Activated T-helper 1 cell treated with anti-CD3 and anti-CD28 coated beads, Interleukin-12 subunit alpha, Interleukin-12 subunit beta, Interleukin-2, Interleukin-4 antibody, amounts not matched to agents 30 ng/mL and 10 ng/mL and 1 ng/mL, durations not matched to agents 14 hours and 24 hours and 36 hours (primary cell): ENCODE measurements at places on chromosomes 13 and 19.

DNA sequence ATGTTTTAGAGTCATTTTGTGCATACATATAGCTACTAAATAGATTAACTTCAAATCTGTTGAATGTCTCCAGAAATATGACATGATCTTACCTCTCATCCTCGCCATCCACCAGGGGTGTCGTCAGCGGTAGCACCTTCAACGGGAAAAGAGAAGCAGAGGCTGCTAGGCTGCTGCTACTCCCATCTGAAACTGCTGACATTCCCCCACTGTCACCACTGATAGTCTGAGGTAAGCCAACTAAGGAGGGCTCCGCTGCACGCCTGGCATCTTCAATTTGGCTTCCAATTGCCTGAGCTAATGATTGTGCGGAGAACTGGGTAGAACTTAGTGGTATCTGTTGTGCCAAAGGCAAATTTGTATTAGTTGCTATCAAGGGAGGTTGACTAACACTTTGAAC lies 3.1 kb downstream of the TSC22D1 start:
- DNase-seq: no peak
- H3K27me3 ChIP-seq: peaks cover 28% of the 10 kb centered on the region
- peaks cover 34% of the 10 kb centered on the region for H3K4me1 ChIP-seq
- no peak overlapping the region for H3K4me3 ChIP-seq
- H3K36me3 ChIP-seq: peaks cover 12% of the 10 kb centered on the region

GRCh38 chr19:4606921-4607678 lies 32.2 kb upstream of the TNFAIP8L1 start:
- no peak overlapping the region for H3K4me3 ChIP-seq
- no peak overlapping the region for H3K27ac ChIP-seq
- no peak for DNase-seq
- H3K36me3 ChIP-seq: no peaks in the 10 kb centered on the region
- no peaks in the 10 kb centered on the region for H3K4me1 ChIP-seq

DNA sequence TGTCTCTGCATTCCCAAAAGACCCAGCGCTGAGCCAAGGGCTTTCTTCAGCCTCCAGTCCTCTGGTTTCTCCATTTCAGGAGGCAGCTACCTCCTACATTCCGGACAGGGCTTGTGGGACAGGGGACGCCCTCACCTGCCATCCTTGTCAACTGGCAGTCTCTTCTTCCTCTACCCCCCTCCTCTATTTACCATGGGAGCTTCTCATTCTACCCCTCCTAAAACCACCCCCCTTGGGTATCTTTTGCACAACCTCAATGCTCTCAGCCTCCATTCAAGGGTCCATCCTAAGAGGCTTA lies 43.8 kb downstream of the ZNF93 start:
- H3K27me3 ChIP-seq: no peaks in the 10 kb centered on the region
- H3K4me1 ChIP-seq: no peaks in the 10 kb centered on the region
- no peak overlapping the region for H3K27ac ChIP-seq
- no peak for DNase-seq

- no peaks in the 10 kb centered on the region for H3K4me1 ChIP-seq
- DNase-seq: no peak
- H3K36me3 ChIP-seq: no peaks in the 10 kb centered on the region
- H3K27ac ChIP-seq: no peak overlapping the region
Observed at GRCh38 chr13:97946951-97947588, 6.4 kb upstream of the IPO5 start.

DNA sequence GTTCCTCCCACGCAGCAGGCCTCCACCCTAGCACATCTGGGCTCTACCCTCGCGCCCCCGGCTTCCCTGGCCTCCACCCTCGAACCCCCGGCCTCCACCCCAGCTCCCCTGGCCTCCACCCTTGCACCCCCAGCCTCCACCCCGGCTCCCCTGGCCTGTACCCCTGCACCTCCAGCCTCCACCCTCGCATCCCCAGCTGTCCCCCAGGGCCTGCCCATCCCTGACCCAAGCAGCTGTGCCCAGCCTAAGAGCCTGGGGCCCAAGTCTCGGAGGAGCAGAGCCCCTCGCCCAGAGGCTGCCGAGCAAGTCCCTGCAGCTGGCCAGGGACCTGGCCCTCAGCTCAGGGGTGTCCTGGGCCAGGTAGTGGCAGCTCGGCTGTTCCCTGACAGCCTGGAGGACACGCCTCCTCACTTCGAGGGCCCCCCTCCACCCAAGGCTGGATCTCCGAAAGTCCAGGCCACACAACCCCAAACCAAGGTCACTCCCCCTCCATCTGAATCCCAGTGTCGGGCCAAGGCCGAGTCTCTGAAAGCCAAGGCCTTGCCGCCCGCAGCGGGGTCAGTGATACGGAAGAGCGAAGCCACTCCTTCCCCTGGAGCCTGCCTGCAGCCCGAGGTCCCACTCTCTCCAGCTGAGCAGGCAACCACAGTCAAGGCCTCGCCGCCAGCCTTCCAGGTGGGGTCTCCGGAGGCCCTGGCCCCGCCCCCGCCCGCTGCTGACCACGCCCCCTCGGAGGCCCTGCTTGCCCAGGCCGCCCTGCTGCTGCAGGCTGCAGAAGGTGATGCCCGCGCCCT lies 7.9 kb upstream of the ARHGAP33 start:
- H3K27me3 ChIP-seq: no peaks in the 10 kb centered on the region
- no peak overlapping the region for H3K4me3 ChIP-seq
- peaks cover 17% of the 10 kb centered on the region for H3K36me3 ChIP-seq
- H3K27ac ChIP-seq: no peak overlapping the region
- no peaks in the 10 kb centered on the region for H3K4me1 ChIP-seq

DNA sequence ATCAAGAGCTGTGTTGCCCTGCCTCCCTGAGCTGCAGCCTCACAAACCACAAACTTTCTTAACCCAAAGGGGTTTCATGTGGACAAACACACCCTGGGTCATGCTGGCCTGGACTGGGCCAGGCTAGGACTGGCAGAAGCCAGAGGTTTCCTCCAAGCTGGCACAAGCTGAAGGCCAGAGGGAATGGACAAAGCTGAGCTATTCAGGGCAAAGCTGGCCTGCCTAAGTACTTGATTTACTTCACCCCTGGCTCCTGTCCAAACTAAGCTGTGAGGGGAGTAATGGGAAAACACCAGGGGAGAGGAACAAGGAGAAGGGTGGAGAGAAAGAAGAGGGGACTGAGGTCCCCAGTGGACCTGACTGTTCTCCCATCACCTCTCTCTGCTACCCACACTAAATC lies 6.2 kb downstream of the CPAMD8 start:
- H3K27ac ChIP-seq: no peak overlapping the region
- H3K4me1 ChIP-seq: no peaks in the 10 kb centered on the region
- DNase-seq: no peak
- H3K4me3 ChIP-seq: no peak overlapping the region
- H3K36me3 ChIP-seq: no peaks in the 10 kb centered on the region

GRCh38 chr13:53683608-53684007 lies 655.0 kb downstream of the OLFM4 start:
- no peak overlapping the region for H3K4me3 ChIP-seq
- DNase-seq: no peak
- no peaks in the 10 kb centered on the region for H3K27me3 ChIP-seq

GRCh38 chr13:110525328-110526319 lies 35.9 kb downstream of the RAB20 start:
- H3K4me1 ChIP-seq: peaks cover 20% of the 10 kb centered on the region
- H3K4me3 ChIP-seq: no peak overlapping the region
- DNase-seq: no peak

DNA sequence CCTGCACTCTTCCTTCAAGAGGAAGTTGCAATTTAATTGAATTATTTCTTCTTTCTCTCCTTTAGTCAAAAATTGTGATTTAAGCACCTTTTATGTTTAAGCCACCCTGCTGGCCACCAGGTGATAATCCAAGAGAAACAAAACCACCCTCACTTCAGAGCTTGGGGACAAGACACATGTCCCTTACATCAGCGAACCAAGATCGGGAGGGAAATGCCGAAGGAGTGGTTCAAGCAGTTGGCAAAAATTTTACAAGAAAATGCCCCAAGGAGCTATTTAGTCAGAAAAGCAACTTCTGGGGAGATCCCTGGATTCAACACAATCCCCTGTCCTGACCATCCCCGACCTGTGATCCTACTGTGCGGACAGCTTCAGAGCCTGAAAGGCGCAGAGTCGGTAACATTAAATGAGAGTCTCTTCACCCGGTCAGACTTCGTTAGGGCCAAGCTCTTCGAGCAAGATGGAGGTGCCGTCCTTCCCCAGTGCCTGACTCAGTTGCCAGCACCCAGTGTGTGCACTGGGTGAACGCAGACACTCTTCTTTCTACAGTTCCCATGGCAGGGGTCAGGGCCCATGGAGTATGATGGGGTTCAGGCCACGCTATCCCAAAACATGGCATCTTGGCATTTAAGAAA lies 78.6 kb upstream of the TM9SF2 start:
- H3K4me3 ChIP-seq: no peak overlapping the region
- H3K4me1 ChIP-seq: peaks cover 70% of the 10 kb centered on the region
- H3K27me3 ChIP-seq: peaks cover 4% of the 10 kb centered on the region

DNA sequence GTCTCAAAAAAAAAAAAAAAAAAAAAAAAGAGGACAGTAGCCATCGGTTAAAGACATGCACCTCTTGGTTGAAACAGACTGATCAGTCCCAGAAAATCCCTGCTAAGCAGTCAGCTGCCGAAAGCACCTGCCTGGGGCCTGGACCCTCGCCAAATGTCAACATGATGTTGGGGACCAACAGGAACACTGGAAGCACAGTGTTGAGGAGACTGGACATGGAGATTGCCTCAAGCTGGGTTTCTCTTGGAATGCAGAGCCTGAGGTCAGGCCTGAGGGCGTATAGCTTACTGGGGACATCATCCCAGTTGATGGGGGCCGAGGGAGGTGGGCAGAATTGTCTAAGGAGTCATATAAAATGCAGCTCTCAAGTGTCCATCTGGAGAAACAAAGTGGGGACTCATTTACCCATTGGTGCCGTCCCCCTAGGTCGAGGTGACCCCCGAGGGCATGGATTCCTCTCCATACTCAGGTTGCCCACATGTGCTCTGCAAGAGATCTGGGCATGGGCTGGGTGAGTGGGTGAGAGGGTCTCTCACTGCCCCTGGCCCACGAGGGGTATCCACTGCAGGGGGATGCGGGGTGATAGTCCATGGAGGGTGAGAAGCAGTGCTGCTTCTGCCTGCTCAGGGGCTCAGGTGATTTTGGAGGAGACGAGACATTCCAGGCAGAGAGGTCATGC lies 164.5 kb downstream of the URI1 start:
- peaks cover 9% of the 10 kb centered on the region for H3K27me3 ChIP-seq
- no peak overlapping the region for H3K27ac ChIP-seq
- H3K4me3 ChIP-seq: no peak overlapping the region
- no peaks in the 10 kb centered on the region for H3K36me3 ChIP-seq

DNA sequence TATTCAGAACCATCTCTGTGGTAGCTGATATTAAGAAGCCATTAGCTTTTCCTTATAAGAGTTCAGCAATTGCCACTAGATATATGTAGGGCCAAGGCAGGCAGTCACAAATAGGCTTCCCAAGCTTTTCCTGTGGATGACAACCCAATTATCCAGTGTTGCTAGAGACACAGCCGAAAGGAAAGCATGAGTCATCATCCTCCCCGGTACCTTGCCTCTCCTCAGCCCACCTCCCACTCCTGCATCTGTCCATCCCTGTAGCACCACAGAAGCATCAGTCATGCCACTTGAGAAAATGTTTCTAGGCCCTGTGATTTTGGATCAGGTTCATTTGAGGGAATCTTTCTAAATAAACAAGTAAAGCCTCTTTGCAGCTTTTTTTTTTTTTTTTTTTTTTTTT lies 204.3 kb downstream of the DNAJC15 start:
- peaks cover 14% of the 10 kb centered on the region for H3K27me3 ChIP-seq
- no peak overlapping the region for H3K4me3 ChIP-seq
- H3K36me3 ChIP-seq: no peaks in the 10 kb centered on the region
- H3K27ac ChIP-seq: no peak overlapping the region
- DNase-seq: no peak

DNA sequence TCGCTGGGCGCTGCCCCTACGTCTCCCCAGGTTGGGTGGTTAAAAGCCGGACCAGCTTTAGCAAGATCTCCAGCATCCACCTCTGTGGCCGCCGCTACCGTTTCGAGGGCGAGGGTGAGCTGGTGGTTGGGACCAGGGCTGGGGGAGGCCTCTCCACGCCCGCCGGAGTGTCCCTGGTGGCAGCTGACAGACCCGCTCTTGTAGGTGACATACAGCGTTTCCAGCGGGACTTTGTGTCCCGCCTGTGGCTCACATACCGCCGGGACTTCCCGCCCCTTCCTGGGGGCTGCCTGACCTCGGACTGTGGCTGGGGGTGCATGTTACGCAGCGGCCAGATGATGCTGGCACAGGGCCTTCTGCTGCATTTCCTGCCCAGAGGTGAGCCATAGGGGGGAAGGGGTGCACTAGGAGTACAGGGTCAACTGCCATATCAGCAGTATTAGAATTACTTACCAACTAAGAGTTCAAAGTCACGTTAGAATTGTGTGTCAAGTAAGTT lies 1.1 kb downstream of the ATG4D start:
- peaks cover 15% of the 10 kb centered on the region for H3K27me3 ChIP-seq
- H3K4me3 ChIP-seq: peak overlapping the region; percentile 85
- no peak for DNase-seq
- H3K4me1 ChIP-seq: peaks cover 7% of the 10 kb centered on the region
- no peak overlapping the region for H3K27ac ChIP-seq

GRCh38 chr19:41111296-41111695 lies 2.9 kb upstream of the CYP2F1 start:
- H3K4me3 ChIP-seq: no peak overlapping the region
- no peak for DNase-seq
- H3K27me3 ChIP-seq: peaks cover 6% of the 10 kb centered on the region
- no peaks in the 10 kb centered on the region for H3K4me1 ChIP-seq
- H3K27ac ChIP-seq: no peak overlapping the region
- no peaks in the 10 kb centered on the region for H3K36me3 ChIP-seq

DNA sequence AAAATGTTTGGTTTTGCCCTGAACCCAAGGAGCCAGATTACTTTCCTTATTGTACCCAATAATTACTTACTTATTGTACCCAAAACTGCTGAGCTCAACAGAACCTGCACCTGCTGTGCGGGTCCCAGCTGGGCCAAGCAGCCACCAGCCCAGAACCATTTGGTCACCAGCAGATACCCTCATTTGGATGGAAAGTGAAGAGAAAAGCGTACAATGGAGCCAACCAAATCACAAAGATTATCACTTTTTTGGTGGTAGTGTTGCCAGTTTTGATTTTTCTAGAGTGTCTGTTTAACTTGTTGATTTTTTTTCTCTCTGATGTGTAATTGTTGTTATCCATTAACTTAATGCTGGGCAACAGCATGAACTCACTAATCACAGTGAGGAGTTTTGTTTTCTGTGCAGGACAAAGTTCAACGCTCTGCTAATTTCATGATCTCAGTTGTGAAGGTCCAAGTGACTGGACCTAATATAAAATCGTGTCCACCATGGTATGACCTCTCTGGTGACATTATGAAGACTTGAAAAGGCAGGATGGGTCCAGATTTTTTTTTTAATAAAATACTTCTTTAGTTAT lies 23.8 kb downstream of the SPATA13 start:
- H3K4me1 ChIP-seq: peaks cover 64% of the 10 kb centered on the region
- H3K27me3 ChIP-seq: no peaks in the 10 kb centered on the region

GRCh38 chr19:2727640-2727944 lies 6.4 kb upstream of the DIRAS1 start:
- H3K27ac ChIP-seq: no peak overlapping the region
- H3K4me1 ChIP-seq: no peaks in the 10 kb centered on the region
- no peak for DNase-seq

DNA sequence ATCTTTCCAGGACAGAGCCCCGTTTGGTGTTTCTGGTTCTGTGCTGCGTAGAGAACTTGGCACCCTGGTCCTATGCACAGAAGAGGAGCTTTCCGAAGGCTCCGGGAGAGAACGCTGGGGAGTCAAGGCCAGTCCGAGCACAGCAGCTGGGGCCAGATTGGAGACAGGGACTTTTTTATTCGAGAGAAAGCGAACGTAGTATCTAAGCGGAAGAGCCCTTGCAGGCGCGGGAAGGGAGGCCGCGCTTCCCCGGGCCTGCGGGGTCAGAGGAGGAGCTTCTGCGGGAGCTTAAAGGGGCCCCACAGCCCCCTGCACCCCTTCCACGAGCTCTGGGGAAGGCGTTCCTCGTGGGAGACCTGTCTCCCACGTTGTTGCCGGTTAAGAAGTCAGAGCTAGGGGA lies 48.6 kb upstream of the ARHGEF7 start:
- H3K36me3 ChIP-seq: peaks cover 4% of the 10 kb centered on the region
- H3K27ac ChIP-seq: no peak overlapping the region
- peak overlapping the region; percentile 78 for H3K4me3 ChIP-seq
- H3K27me3 ChIP-seq: peaks cover 50% of the 10 kb centered on the region
